ENCODE measurements at places on chromosomes 12 and 14. TPM values are rescaled to one million over a fixed set of nuclear protein-coding genes. Genes with fewer than 3 reads are reported as not detected.
A peak's percentile ranks its signal among the peaks of the same experiment; 100 is the strongest.

The MANSC4 gene
- total RNA-seq: not detected

The SYNDIG1L gene
- total RNA-seq: 0.12 TPM

DNA sequence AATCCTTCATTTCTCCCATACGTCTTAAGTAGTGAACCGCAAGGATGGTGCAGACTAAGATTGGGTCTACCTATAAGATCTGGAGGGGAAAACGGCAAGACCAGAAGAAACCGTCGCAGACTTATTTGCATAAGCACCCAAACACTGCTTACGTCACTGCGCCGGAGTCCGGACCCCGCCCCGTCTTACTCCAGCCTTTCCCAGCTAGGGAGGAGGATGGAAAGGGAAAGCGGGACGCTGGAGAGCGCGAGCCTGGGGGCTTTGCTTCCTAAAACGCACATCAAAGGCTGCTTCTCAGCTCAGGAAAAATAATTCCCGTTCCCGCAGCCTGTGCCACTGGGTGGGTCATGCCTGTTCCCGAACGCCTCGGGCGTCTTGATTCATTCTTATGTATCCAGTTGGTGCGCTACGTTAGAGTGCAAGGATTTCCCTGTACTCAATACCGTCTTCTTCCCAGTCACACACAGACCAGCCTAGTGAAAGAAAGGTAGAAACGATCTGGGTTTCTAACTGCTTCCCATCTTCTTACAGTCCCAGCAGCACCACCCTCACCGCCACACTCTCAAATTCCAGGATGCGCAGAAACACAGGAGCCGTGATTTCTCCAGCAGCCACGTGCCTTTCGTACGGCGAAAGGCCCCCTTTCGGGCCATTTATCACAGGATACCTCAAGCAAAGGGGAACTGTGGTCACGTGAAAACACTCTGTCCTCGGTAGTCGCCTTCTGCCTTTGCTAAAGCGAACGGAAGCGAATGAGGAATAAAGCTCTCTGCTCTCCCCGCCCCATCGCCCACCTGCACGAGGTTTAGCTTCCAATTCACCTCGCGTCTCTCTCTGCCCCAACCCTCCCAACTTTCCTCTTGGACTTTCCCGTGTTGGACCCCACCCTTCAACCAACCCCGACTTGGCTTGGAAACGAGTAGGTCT lies 1.1 kb downstream of the SLC6A15 start:
- DNase-seq: no peak

GRCh38 chr14:58200846-58201245 lies 897 bp downstream of the ACTR10 start:
- DNase-seq: no peak

DNA sequence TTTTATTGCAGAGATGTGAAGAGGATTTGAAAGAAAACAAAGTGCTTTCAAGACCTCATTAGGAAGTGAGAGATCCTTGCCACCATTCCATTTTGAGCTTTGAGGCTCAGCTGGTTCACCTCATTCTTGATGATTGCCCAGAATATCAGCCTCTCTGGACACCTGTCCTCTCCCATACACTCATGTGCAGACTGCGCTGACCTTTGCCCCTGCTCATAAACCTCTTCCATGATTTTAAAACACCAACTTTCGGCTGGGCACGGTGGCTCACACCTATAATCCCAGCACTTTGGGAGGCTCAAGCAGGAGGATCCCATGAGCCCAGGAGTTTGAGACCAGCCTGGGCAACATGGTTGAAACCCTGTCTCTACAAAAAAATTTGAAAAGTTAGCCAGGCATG lies 8.9 kb downstream of the COX14 start:
- DNase-seq: no peak

DNA sequence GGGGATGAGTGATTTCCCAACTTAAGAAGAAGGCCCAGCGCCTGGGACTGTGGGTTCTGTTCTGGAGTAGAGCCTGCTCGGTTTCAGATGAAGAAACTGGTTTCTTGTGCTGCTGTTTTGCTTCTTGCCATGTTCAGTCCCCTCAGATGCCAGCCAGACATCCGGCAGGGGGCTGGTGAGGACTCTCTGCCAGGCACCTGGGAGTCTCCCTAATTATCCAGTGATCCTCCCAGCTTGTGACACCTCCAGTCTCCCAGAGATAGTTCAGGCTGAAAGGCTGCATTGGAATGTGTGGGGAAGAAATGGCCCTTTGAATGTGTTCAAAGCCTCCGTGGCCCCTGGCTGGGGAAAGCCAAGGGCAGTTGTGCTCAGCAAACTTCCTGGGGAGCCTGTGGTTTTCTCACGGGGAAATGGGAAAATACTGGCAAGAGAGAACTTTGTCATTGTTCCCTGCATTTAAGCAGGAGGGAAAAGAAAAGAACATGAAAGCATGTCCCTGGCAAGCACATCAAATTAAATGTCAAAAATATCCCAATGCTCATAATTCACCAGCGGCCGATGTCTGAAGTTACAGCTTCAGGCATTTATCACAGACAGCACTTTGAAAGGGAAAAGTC lies 8.5 kb upstream of the SERPINA12 start:
- DNase-seq: peak; percentile 59

DNA sequence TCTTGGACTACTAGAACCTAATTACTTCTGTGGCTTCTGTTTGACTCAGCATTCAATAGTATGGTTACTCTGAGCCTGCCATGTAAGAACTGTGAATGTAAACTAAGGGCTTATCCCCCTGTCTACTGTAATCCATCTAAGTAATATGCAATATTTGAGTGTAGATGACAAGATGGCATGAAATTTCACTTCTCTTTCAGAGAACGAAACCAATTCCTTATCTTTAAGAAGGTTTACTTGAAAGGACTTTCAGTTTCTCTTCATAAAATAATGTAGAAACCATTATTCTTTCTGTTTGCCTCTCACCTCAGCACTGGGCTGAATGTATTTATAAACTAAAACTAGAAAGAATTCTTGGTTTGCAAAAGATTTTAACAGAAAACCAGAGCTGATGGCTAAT lies 60.4 kb upstream of the ARID2 start:
- DNase-seq: no peak

DNA sequence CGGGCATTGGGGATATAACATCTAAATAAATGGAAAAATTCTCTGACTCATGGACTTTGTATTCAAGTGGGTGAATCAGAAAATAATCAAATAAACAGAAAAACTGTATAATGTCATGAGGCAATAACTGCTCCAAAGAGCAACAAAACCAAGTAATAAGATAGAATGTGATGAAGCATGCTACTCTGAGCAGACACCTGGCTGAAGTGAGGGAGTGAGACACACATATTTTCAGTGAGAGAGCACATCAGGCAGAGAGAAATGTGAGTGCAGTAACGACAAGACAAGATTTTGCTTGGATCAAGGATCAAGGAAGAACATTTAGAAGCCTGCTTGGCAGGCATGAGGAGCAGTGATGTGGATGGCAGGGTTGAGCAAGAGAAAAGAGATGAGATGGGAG lies 75.8 kb upstream of the CCDC91 start:
- no peak for DNase-seq

DNA sequence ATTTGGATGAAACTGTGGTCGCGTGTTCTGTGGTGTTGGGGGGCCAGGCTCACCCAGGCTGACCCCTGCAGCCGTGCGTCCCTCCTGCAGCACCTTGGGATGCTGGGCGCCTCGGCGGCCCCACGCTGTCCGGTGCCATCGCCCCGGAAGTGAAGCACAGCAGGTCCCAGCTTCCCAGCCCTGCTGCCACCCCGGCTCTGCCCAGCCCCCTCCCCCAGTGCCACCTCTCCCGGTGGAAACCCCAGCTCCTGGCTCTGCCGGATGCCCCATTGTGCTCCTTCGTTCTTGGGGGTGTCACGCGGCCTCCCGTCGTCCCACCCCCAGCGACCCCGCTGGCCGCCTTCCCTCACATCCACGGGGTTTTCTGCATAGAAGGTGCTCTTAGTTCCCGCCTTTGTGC lies 25.2 kb downstream of the LRCOL1 start:
- DNase-seq: no peak

Measured in right atrium auricular region (tissue), 2 donors.